ENCODE measurements at places on chromosomes 12 and 14. TPM values are rescaled to one million over a fixed set of nuclear protein-coding genes. Genes with fewer than 3 reads are reported as not detected.

Gene SLC39A2
- total RNA-seq: not detected

Gene TDRD9
- total RNA-seq: not detected

Gene C12orf54
- total RNA-seq: not detected

Gene RND1
- 1.1 TPM for total RNA-seq

Gene TBX5
- total RNA-seq: not detected

Gene GLT8D2
- 38.8 TPM for total RNA-seq

Gene GLT1D1
- 0.22 TPM for total RNA-seq

Gene SLC17A8
- total RNA-seq: not detected

Gene OTX2
- not detected for total RNA-seq

Gene BEGAIN
- 6.5 TPM for total RNA-seq

Gene KRT73
- not detected for total RNA-seq

Gene SERPINA6
- not detected for total RNA-seq

Gene PRIMA1
- not detected for total RNA-seq

Gene MGP
- 215 TPM for total RNA-seq

Gene CFAP54
- total RNA-seq: 0.15 TPM

Gene KRT77
- not detected for total RNA-seq

Gene PLEKHD1
- 0.08 TPM for total RNA-seq

Gene NEDD8
- total RNA-seq: 154 TPM

Gene TXNDC16
- 6.4 TPM for total RNA-seq

Gene NGB
- total RNA-seq: not detected

All from chondrocyte (in vitro differentiated cells).